Testis (tissue), 5 donors: ENCODE measurements at places on chromosomes 5 and 9. TPM values are rescaled to one million over a fixed set of nuclear protein-coding genes. Genes with fewer than 3 reads are reported as not detected.

DNA sequence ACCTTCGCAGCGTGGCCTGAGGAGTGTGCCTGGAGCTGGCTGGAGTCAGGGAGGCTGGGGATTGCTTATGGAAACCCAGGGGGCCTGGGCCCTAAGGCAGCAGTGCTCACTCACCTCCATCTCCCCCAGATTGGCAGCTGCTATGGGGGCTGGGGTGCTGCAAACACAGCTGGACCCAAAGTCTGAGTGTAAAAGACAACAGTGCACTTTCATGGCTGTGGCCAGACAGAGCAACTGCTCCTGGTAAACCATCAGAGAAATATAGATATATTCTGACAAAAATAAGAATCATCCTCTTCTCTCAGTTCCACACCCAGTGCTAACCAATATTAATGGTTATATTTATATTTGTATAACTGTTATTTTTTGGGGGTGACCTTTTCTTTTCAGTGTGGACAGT is 123.9 kb downstream of the TENT4A start:
- no peak overlapping the region for H3K4me3 ChIP-seq
- no peaks in the 10 kb centered on the region for H3K27me3 ChIP-seq
- H3K27ac ChIP-seq = no peak overlapping the region
- H3K4me1 ChIP-seq = no peaks in the 10 kb centered on the region
- DNase-seq = no peak

DNA sequence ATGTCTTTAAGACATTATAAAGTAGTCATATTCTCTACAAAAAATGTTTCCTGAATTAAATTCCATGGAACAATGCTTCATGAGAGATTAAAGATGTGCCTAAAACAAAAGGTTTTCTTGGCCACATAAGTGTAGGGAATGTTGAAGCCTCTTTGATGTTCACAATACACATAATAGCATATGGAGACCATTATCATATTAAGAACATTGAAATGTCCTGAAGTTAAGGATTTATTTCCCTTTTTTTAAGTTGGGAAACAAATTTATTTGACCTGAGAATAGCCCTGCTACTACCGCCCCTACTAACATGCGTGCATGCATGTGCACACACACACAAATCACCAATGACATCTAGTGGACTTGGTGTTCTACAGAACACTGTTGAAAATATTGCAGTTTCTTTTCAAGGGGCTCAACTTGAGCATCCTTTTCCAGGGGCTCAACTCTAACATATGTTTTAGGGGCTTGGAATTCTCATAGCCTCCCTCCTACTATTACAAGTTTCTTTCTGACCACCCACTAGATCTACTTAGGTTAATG is 124.9 kb upstream of the C6 start:
- H3K27me3 ChIP-seq = no peaks in the 10 kb centered on the region
- no peak overlapping the region for H3K4me3 ChIP-seq
- no peak overlapping the region for H3K27ac ChIP-seq
- H3K4me1 ChIP-seq = peaks cover 18% of the 10 kb centered on the region
- DNase-seq = no peak

GRCh38 chr9:4389755-4390154 is 89.9 kb upstream of the GLIS3 start:
- no peaks in the 10 kb centered on the region for H3K4me1 ChIP-seq
- H3K27me3 ChIP-seq = no peaks in the 10 kb centered on the region
- no peak overlapping the region for H3K4me3 ChIP-seq
- no peaks in the 10 kb centered on the region for H3K36me3 ChIP-seq
- no peak overlapping the region for H3K27ac ChIP-seq

DNA sequence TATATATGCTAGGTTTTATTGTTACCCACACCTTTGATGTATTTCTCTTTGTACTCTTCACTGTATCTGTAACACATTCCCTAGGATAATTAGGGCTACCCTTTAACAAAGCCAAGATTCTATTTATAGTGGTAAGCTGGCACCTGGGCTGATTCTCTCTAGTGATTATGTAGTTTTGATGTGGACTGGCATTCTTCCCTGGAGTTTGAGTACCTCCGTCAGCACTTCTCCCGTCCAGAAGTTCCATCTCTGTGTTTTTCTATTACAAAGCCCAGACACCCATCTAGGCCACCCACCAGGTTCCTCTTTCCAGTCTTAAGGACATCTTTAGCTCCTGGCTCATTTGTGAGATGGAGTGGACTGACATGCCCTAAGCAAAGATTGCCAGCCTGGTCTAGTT is 55.9 kb upstream of the CDKN2B start:
- no peak overlapping the region for H3K27ac ChIP-seq
- no peaks in the 10 kb centered on the region for H3K4me1 ChIP-seq
- no peaks in the 10 kb centered on the region for H3K27me3 ChIP-seq
- H3K36me3 ChIP-seq = no peaks in the 10 kb centered on the region

- DNase-seq = no peak
- no peaks in the 10 kb centered on the region for H3K36me3 ChIP-seq
- no peak overlapping the region for H3K4me3 ChIP-seq
- H3K27me3 ChIP-seq = no peaks in the 10 kb centered on the region
- no peaks in the 10 kb centered on the region for H3K4me1 ChIP-seq
- no peak overlapping the region for H3K27ac ChIP-seq
These were observed 41.5 kb upstream of the PPP3R2 start for GRCh38 chr9:101636247-101636646.

- H3K4me1 ChIP-seq = no peaks in the 10 kb centered on the region
- H3K27ac ChIP-seq = no peak overlapping the region
- H3K36me3 ChIP-seq = no peaks in the 10 kb centered on the region
- H3K27me3 ChIP-seq = no peaks in the 10 kb centered on the region
- DNase-seq = no peak
These were observed 49.6 kb upstream of the ADAMTS19 start for GRCh38 chr5:129410488-129410887.

- H3K27me3 ChIP-seq = no peaks in the 10 kb centered on the region
- no peaks in the 10 kb centered on the region for H3K4me1 ChIP-seq
- H3K27ac ChIP-seq = no peak overlapping the region
- no peak overlapping the region for H3K4me3 ChIP-seq
These were observed 137.1 kb upstream of the PPP1R26 start for GRCh38 chr9:135342206-135343130.

DNA sequence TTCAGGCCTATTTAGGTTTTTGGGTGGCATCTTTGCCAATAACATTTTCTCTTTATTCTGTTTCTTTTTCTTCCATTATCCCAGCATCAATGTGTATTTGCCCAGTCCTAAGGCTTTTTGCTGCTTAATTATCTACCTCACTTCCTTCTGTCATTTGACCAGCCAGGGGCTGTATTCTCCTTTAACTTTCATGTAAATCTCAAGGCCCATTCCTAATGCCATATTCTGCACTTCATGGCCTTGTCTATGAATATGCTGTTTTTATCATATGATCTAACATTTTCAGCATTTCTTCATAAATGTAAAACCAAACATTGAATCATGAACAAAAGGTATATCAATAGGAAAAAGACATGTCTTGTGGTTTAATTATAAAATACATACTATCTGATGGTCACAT is 108.7 kb downstream of the SSBP2 start:
- H3K27ac ChIP-seq = no peak overlapping the region
- H3K4me3 ChIP-seq = no peak overlapping the region
- no peaks in the 10 kb centered on the region for H3K27me3 ChIP-seq
- no peaks in the 10 kb centered on the region for H3K4me1 ChIP-seq
- no peaks in the 10 kb centered on the region for H3K36me3 ChIP-seq
- no peak for DNase-seq

DNA sequence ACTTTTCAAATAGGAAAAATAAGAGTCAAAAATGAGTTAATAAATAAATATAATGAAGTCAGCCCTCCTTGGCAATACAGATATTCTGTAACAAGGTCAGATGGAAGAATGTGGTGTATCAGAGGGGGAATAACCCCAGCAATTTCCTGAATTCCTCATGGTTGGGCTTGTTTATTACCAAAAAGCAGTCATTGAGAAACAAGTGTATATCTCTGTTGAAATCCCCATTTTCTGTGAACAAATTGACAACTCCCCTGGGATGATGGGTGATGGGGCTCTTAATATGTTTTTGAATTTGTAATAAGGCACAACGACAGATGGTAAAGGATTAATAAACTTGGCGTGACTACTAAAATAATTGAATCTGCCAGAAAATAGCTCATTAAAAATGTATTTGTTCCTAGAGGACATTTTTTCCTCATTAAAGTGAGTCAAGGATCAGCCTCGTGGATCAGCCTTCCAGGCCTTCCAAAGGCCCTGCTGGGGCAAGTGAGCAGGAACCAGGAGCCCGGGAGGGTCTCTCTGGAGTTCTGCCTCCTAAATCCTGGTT is 34.2 kb downstream of the THBS4 start:
- H3K36me3 ChIP-seq = no peaks in the 10 kb centered on the region
- DNase-seq = no peak
- H3K27me3 ChIP-seq = no peaks in the 10 kb centered on the region
- no peak overlapping the region for H3K27ac ChIP-seq
- no peak overlapping the region for H3K4me3 ChIP-seq

GRCh38 chr5:62111428-62111827 is 194.6 kb upstream of the KIF2A start:
- H3K4me3 ChIP-seq = no peak overlapping the region
- H3K27ac ChIP-seq = no peak overlapping the region
- no peaks in the 10 kb centered on the region for H3K36me3 ChIP-seq
- no peaks in the 10 kb centered on the region for H3K27me3 ChIP-seq
- no peak for DNase-seq

GRCh38 chr5:8848997-8849594 is 696.8 kb downstream of the SEMA5A start:
- H3K36me3 ChIP-seq = no peaks in the 10 kb centered on the region
- no peaks in the 10 kb centered on the region for H3K27me3 ChIP-seq
- H3K27ac ChIP-seq = no peak overlapping the region
- H3K4me3 ChIP-seq = no peak overlapping the region
- no peak for DNase-seq

DNA sequence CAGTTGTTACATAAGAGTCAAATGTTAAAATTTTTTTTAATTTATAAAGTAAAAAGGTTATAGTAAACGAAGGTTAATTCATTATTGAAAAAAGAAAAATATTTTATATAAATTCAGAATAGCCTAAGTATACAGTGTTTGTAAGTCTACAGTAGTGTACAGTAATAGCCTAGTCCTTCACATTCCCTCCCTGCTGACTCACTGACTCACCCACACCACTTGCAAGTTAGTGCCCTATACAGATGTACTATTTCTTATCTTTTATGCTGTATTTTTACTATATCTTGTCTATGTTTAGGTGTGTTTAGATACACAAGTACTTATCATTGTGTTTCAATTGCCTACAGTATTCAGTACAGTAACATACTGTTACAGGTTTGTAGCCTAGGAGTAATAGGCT is 57.6 kb downstream of the MAMDC2 start:
- no peaks in the 10 kb centered on the region for H3K27me3 ChIP-seq
- H3K27ac ChIP-seq = peak overlapping the region; percentile 73
- no peak for DNase-seq
- H3K4me1 ChIP-seq = no peaks in the 10 kb centered on the region
- no peaks in the 10 kb centered on the region for H3K36me3 ChIP-seq
- H3K4me3 ChIP-seq = no peak overlapping the region

- H3K27me3 ChIP-seq = no peaks in the 10 kb centered on the region
- H3K4me3 ChIP-seq = no peak overlapping the region
- no peak overlapping the region for H3K27ac ChIP-seq
- H3K4me1 ChIP-seq = no peaks in the 10 kb centered on the region
These were observed 40.1 kb downstream of the DCAF10 start for GRCh38 chr9:37840560-37841194.

DNA sequence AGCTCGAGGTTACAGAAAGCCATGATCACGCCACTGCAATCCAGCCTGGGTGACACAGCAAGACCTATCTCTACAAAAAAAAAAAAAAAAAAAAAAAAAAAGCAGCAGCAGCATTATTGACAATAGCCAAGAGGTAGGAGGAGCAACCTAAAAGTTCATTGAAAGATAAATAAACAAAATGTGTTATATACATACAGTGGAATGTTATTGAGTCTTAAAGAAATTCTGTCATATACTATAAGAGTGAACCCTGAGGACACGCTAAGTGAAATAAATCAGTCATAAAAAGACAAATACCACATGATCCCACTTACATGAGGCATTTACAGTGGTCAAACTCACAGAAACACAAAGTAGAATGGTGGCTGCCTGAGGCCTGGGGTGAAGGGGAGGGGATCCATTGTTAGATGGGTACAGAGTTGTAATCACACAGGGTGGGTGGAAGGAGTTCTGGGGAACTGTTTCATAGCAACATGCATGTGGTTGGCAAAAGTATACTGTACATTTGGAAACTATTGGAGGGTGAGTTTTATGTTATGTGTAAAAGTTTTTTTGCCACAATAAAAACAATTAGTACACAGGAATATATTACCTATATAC is 77.2 kb downstream of the MLLT3 start:
- no peaks in the 10 kb centered on the region for H3K27me3 ChIP-seq
- no peak for DNase-seq
- H3K36me3 ChIP-seq = no peaks in the 10 kb centered on the region
- H3K4me3 ChIP-seq = no peak overlapping the region
- no peaks in the 10 kb centered on the region for H3K4me1 ChIP-seq

DNA sequence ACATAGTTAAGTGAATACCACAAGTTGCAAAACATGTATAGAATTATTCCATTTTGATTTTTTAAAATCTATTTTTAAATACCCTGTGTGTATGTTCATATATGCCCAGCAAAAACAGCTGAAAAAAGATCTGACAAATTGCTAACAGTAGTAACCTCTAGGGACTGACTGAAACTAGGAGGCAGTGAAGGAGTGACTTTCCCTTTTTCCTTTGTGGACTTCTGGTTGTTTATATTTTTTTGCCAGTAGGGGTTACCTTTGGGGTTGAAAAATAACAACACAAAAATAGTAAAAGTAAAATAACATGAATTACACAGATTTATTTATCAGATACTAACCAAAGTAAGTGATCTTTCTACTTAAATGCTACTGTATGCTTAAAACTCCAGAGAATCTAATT is 2.9 kb downstream of the MEGF9 start:
- peak overlapping the region; percentile 90 for H3K27ac ChIP-seq
- no peak for DNase-seq

DNA sequence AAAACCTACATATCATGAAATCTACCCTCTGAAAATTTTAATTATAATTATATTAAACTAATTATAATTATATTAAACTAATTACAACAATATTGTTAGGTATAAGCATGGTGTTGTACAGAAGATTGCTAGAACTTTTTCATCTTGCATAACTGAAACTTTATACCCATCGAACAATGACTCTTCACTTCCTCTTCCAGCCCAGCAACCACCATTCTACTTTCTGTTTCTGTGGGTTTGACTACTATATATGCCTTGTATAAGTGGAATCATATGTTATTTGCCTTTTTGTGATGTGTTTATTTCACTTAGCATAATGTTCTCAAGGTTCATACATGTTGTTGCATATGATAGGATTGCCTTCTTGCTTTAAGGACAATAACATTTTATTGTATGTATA is 274.2 kb upstream of the CCNH start:
- no peak for DNase-seq
- H3K27me3 ChIP-seq = no peaks in the 10 kb centered on the region
- H3K4me1 ChIP-seq = no peaks in the 10 kb centered on the region
- H3K27ac ChIP-seq = no peak overlapping the region
- no peaks in the 10 kb centered on the region for H3K36me3 ChIP-seq

GRCh38 chr9:137643921-137644320 is 25.1 kb downstream of the EHMT1 start:
- H3K4me1 ChIP-seq = peaks cover 24% of the 10 kb centered on the region
- H3K27ac ChIP-seq = no peak overlapping the region
- no peak overlapping the region for H3K4me3 ChIP-seq
- DNase-seq = no peak

NMUR2 gene
- 3.6 TPM for polyA plus RNA-seq

MEF2C gene
- polyA plus RNA-seq = 18.3 TPM

KIF20A gene
- polyA plus RNA-seq = 32.1 TPM

SLC34A1 gene
- not detected for polyA plus RNA-seq

SELENOP gene
- polyA plus RNA-seq = 156 TPM
